ENCODE measurements at places on chromosomes 3 and 15.
A peak's percentile ranks its signal among the peaks of the same experiment; 100 is the strongest.

DNA sequence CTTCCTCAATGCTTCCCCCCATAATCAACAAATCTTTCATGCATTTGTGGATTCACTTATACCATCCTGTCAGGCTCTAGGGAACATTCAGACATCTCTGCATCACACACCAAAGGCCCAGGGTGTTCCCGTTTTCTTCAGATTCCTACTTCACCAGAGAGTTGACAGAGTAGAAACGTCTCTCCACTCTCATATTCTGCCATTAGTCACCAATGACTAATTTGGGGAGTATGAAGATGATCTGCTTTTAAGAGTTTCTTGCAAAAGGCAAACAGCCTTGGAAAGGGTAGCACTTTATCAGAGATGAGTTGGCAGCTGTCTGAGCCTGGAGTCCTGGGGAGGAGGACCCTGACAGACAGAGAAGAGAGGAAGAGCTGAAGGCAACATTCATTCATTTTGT, 55.8 kb upstream of the DGKG start:
- peak; percentile 97 for DNase-seq

DNA sequence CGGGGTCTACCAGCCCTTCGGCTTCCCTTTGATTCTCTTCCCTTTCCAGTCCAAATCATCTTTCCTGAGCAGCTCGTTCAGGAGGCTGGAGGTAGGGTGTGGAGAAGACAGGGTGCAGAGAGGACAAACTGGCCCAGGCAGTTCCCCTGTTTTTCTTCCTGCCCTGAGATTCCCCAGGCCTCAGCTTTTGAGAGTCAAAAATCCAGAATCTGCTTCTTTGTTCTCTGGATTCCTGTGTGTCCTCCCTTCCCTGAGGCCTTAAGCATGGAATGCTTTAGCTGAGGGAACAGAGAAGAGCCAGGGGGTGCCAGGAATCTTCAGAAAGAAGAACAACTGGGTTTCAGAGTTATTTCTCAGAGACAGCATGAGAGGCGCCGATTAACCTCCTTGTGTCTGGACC, 26.7 kb upstream of the LRTM1 start:
- DNase-seq: no peak

GRCh38 chr3:57389271-57389670, 96.8 kb upstream of the ASB14 start:
- no peak for DNase-seq

- peak; percentile 47 for DNase-seq
Observed at GRCh38 chr3:130699765-130700164, 46.9 kb downstream of the PIK3R4 start.

DNA sequence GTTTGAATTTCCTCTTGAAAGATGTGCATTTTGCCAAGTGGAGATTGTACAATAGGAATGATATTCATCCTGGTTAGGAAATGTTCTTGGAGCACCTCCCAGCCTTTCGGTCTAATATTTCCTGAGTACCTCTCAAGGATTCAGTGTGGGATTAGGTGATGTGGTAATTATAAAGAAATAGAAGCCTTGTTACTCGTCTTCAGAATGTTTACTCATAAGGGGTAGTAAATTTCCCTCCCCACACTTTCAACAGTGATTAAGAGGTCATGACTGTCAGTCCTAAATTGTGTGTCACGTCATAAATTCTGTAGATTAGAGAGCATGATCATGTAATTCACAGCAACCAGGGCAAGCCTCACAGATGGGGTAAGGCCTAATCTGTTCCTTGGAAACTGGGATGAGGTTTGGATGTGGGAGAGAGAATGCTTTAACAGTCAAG, 633.1 kb upstream of the TBL1XR1 start:
- peak; percentile 98 for DNase-seq

- DNase-seq: peak; percentile 90
Observed at GRCh38 chr15:79978655-79979514, 7.9 kb upstream of the BCL2A1 start.

DNA sequence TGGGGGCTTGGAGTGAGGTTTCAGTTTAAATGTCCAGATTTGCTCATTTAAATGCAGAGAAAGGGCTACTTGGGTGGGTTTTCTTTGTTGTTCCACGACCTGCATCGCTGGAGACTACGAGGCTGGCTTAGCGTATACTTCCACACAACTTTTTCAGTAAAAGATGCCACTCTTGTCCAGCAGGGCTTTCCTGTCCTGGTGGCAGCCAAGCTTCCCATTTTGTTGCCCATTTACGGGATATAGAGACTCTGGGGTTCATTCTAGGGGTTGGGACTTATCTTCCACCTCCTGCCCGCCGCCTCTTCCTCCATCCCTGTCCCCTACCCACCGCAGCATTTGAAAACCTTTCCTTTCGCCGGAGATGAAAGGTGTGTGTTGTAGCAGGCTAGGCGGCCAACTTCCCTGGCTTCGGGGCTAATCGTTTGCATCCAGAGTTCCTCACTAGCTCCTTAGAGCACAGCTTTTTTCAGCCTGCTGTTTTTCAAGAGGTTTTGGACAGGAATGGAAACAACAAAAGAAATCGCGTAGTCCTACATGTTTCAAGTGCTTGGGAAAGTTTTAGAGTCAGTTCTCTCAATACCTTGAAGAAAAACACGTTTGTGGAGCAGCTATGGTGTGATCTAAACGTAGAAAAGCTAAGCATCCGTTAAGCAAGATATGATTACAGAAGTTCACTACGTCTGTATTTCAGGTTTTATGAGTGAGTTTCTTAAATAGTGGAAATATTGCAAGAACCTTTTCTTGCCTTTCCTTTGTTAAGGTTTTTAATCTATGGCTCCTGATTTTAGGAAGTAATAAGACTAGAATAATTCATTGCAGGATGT, 843 bp downstream of the CHRNA5 start:
- peak; percentile 7 for DNase-seq

DNA sequence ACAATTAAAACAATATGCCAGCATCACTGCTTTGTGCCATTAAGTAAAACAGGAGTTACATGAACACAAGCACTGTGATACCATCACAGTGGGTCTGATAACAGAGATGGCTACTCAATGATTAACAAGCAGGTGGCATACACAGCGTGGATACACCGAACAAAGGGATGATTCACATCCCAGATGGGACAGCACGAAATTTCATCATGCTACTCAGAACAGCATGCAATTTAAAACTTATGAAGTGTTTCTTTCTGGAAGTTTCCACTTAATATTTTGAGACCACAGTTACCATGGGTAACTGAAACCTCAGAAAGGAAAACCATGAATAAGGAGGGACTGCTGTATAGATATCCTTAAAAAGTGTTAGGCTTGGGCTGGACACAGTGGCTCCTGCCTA, 44.5 kb downstream of the SLC24A1 start:
- peak; percentile 82 for DNase-seq

DNA sequence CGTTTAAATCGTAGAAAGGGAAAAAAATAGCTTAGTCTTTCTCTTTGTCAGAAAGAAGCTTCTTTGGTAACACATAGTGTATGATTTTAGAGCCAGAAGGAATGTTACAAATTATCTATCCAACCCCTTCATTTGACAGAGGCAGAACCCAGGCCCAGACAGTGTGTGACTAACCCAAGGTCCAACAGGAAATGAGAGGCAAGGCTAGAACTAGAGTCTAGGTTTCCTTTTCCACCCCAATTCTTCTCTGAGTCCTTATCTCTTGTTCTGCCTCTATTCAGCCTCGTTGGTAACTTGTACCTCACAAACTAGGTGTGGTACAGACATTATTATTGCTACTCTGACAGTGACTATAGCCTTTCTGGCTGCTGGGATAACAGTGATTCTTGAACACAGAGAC, 39.3 kb downstream of the QTRT2 start:
- DNase-seq: no peak

- DNase-seq: peak; percentile 94
Observed at GRCh38 chr3:108130701-108131474, 40.1 kb upstream of the CD47 start.

- no peak for DNase-seq
Observed at GRCh38 chr15:38267421-38268022, 14.9 kb downstream of the SPRED1 start.

GRCh38 chr3:110929816-110930215, 141.8 kb upstream of the NECTIN3 start:
- DNase-seq: peak; percentile 5

DNA sequence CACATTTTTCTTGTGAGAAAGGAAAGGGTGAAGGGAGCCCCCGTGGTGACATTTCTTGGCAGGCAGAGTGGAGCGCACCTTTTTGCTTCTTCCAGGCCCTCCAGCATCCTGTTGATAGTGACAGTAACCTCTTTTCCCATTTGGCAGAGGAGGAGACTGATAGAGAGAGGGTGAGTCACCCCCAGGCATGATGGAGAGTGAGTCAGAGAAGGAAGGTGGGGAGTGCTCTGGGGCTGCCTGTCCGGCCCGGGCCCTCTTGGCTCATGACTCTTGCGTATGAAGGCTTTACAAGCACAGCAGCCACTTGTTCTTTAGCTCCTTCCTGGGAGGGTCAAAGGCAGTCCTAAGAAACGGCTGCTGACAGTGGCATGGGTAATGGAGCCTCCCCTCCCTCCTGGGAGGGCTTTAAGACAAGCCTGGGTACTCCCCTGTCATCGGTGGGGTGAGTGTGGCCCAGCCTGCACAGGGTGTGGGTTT, 16.0 kb downstream of the ANKRD63 start:
- DNase-seq: peak; percentile 91

DNA sequence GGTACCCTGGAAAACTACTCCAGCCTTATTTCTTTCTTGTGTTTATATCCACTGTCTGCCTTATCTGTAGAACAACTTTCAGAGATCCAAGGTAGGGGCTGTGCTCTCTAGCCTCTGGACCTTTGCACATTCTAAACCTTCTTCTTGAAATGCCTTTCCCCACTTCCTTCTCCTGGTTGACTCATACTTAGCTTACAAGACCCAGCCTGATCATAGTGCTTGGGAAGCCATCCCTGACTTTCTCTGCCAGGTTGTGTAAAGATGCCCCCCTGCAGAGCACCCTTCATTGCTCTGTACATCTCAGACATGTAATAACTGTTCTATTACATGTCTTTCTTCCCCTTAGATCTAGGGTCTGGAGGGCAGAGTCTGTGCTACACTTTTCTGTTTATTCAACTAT, 50.1 kb downstream of the PPM1L start:
- no peak for DNase-seq

GRCh38 chr3:124584552-124585391, 145.5 kb upstream of the UMPS start:
- peak; percentile 28 for DNase-seq

GRCh38 chr3:82163907-82164520, 402.6 kb upstream of the GBE1 start:
- peak; percentile 48 for DNase-seq

GRCh38 chr15:30923429-30923828, 19.7 kb downstream of the FAN1 start:
- DNase-seq: no peak

GRCh38 chr3:72092778-72093177, 307.8 kb upstream of the PROK2 start:
- no peak for DNase-seq

DNA sequence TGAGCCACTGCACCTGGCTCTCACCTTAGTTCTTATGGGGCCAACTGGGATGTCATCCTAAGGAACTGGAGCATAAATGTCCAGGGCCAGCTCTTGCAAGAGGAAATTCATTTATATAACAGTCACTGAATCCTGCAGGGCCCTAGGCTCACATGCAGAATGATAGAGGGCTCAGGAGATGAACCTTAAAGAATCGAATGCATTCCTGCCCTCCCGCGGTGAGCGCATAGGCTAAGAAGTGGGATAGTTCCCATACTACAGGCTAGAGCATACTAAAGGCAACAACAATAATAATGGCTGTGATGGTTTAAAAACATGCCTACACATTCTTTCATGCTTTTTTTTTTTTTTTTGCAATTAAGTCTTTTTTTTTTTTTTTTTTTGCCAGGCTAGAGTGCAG, 17.1 kb upstream of the CSRNP1 start:
- DNase-seq: no peak

- no peak for DNase-seq
Observed at GRCh38 chr3:124557-125179, 71.9 kb upstream of the CHL1 start.

DNA sequence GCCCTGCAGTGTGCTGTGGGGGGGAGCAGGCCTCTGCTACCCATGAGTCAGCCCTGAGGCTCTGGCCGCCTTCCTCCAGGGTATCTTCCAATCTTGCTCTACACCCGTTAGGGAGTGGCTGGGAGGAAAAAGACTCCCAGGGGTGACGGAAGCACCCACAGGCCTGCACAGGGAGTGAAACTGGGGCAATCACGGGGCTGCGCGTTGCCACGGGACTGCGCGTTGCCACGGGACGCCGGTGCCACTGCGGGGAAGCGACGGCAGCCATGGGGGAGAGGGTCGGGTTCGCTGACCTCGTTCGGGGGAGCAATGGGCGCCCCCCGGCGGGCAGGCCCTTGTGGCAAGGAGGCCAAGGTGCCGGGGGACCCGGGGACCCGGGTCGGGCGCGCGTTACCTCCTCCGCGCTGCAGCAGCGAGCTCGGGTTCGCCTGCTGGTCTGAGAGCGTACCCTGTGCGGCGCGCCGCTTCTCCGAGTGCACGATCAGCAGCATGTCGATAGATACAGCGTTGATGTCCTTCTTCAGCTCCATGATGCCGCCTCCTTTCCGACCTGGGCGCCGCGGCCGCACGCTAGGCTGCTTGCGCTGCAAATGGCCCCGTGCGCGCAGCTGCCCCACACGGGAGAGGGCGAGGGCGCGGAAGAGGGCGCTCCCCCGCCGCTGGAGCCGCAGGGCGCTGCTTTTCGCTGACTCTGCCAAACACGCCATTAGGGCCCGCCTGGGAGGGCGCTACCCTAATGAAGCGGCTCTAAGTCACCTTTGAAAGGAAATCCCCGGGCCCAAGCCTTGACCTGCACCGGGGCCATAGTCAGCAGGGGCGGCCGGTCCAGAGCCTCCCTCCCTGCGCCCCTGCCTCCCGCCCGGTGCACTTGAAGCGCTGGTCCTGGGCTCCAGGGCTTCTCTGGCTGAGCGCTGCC, at the start of gene KY:
TSS of gene KY (minus strand) at position 592 of the 916 bp plus-strand sequence. CDS start at position 530, 62 bp downstream.
- DNase-seq: peak; percentile 51

- peak; percentile 16 for DNase-seq
Observed at GRCh38 chr3:30970183-30970582, 75.7 kb upstream of the GADL1 start.

GRCh38 chr3:70072180-70072579, 72.6 kb downstream of the SAMMSON start:
- no peak for DNase-seq

GRCh38 chr3:38205472-38205805, 40.1 kb downstream of the OXSR1 start:
- no peak for DNase-seq

DNA sequence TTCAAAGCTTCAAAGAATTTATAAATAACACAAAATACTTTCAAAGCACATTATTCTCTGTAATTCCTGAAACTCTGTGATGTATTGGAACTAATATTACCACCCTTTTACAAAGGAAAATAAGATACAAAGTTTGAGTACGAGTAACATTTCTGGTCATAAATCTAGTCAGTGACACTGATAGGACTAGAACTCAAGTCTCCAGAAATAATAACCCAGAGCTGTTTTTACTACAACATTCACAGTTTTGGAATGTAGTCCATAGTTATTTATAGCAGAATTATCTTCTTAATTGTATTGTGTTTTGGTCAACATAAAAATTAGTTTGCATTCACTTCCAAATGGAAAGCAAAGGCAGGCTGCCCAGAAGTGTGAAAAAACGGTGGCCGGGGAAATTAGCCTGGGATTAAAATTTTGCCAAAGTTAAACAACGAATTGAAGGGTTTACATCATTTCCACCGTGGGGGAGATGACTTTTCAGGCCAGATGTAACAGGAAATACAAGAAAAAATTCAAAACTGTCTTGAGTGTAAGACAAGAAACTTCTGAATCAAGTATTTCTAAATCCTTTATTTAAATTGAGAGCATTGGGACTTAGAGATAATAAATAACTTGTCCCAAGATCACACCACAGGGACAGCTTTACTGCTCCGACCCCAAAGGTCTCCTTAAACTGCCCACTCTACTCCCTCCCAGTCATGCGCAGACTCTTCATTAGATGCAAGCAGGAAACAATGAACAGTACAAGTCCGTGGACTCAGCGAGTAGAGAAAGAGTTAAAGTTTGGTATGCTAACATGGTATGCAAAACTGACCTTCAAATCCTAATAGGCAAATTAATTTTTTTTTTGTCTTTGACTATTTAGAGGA, 74.3 kb upstream of the VGLL4 start:
- DNase-seq: peak; percentile 40
